Choroid plexus epithelial cell (primary cell): ENCODE measurements at places on chromosomes 6 and 20.

GRCh38 chr6:163983679-163984078, 569.2 kb downstream of the QKI start:
- no peak for DNase-seq

- DNase-seq, result no peak
Measured at GRCh38 chr6:166512567-166512966, 73.9 kb downstream of the RAMACL start.

- no peak for DNase-seq
Measured at GRCh38 chr6:159499034-159499433, 194.0 kb downstream of the SOD2 start.

- no peak for DNase-seq
Measured at GRCh38 chr6:141354191-141354955, 778.4 kb upstream of the GJE1 start.

DNA sequence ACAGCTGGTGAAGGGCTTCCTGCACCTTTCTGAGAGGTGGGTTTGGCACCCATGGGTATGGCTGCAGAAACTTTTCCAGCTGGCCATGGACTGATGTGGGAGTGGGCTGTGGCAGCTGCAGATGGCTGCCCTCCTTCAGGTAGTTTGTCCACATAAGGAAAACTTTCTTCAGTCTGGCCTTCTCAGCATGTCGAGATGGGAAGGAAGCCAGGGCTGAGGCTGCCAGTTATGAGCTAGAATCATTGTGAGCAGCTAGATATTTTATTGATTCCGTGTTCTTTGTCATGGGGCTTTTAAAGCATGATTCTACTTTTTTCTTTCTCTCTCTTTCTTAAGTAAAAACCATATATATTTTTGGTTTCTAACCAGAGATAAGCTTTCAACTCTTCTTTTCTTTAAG, 16.6 kb downstream of the NKX2-4 start:
- no peak for DNase-seq

DNA sequence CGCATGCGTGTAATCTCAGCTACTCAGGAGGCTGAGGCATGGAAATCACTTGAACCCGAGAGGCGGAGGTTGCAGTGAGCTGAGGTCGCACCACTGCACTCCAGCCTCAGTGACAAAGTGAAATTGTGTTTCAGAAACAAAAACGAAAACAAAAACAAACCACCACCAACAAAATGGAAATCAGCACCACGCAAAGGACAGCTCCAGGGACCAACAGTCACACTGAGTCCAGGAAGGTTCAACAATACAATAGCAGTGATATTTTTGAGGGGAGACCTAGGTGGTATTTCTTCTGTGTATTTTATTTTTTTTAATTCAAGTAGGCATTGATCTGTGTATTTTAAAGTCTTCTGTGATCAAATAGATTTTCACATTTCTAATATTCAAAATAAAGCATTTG, 9.8 kb downstream of the HLA-F start:
- DNase-seq, result no peak

DNA sequence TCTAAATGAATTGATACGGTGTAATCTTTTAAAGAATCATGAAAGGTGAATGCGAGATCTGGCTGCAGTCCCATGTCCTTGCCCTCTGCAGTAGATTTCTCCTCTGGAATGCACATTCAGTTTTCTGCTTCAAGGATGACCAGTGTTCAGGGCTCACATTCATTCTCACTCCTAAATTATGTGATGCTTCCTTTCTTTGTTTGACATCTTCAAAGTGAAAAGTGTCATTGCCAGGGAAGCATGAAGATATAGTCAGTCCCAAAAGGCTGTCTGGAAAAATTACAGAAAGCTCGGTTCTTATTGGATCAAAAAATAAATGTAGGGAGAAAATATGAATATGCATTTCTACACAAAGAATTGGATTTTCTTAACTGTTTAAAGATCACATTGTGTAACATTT, 395.6 kb downstream of the NKAIN2 start:
- peak; percentile 6 for DNase-seq

GRCh38 chr6:154736618-154737259, 3.5 kb downstream of the SCAF8 start:
- no peak for DNase-seq

DNA sequence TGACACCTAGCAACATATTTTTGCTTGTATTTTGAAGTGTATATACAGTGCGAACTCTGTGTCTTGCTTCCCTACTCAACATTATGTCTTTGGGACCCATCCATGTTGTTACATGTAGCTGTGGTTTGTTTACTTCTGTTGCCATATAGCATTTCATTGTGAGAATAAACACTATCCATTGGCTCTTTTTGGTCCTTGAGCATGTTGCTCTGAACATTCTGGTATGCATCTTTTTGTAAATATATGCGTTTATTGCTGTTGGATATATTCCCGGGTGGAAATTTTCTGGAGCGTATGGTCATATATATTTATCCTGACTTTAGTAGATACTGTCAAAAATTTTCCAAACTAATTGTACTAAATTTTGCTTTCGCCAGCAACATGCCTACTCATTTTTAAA, 222.5 kb upstream of the SPTLC3 start:
- DNase-seq, result no peak

- no peak for DNase-seq
Measured at GRCh38 chr6:168131464-168132415, 52.7 kb upstream of the FRMD1 start.

- no peak for DNase-seq
Measured at GRCh38 chr6:36807750-36808149, 31.5 kb downstream of the CPNE5 start.

GRCh38 chr6:24358219-24358821, 461 bp upstream of the DCDC2 start:
- no peak for DNase-seq

DNA sequence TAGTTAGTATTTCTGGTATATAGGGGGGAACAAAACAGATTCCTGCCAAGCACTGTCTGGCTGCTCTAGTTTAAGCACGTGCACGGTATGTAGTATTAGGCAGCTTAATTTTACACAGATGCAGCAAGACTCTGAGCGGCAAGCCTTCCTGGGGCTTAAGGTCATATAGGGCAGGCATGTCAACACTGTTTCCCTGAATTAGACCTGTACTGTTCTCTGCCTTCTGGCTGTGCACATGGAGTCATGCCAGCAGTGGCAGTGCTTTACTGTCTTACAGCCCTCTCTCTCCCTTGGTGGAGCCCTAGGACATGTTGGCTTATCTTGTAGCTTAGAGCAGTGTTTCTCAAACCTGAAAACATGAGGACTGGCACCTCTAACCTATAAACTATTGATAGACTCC, 56.6 kb downstream of the PHF20 start:
- DNase-seq, result peak; percentile 77

DNA sequence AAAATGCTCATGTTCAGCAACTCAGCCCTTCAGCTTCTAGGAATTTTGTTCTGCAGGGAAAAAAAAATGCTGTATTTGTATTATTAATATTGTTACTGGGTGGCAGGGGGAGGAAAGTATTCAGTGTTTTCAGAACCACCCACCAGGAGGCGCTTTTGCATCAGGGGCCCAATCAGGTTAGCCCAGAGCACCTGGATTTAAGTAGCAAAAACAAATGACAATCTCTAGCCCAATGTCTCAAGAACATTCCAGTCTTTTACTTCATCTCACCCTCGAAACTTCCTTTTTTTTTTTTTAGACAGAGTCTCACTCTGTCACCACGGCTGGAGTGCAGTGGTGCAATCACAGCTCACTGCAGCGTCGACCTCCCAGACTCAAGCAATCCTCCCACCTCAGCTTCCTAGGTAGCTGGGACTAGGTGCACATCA, 635 bp upstream of the C20orf203 start:
- peak; percentile 74 for DNase-seq
